Breast epithelium (tissue), 4 donors: ENCODE measurements at places on chromosomes 7 and 10. TPM values are rescaled to one million over a fixed set of nuclear protein-coding genes. Genes with fewer than 3 reads are reported as not detected.

- no peak for DNase-seq
- H3K36me3 ChIP-seq = no peaks in the 10 kb centered on the region
- H3K4me3 ChIP-seq = no peak overlapping the region
- no peak overlapping the region for H3K27ac ChIP-seq
These were observed 117.4 kb downstream of the CABCOCO1 start for GRCh38 chr10:61779950-61780659.

GRCh38 chr7:106504645-106505044 lies 156.3 kb downstream of the CCDC71L start:
- H3K4me1 ChIP-seq = no peaks in the 10 kb centered on the region
- H3K27ac ChIP-seq = no peak overlapping the region

GRCh38 chr10:97393034-97393573 lies 8.0 kb downstream of the RRP12 start:
- no peaks in the 10 kb centered on the region for H3K27me3 ChIP-seq
- H3K4me3 ChIP-seq = no peak overlapping the region
- DNase-seq = no peak
- H3K36me3 ChIP-seq = no peaks in the 10 kb centered on the region
- no peak overlapping the region for H3K27ac ChIP-seq
- no peaks in the 10 kb centered on the region for H3K4me1 ChIP-seq

- H3K27ac ChIP-seq = no peak overlapping the region
- no peak for DNase-seq
- no peak overlapping the region for H3K4me3 ChIP-seq
- H3K36me3 ChIP-seq = no peaks in the 10 kb centered on the region
- no peaks in the 10 kb centered on the region for H3K27me3 ChIP-seq
These were observed 64.8 kb downstream of the ABLIM1 start for GRCh38 chr10:114593240-114593792.

DNA sequence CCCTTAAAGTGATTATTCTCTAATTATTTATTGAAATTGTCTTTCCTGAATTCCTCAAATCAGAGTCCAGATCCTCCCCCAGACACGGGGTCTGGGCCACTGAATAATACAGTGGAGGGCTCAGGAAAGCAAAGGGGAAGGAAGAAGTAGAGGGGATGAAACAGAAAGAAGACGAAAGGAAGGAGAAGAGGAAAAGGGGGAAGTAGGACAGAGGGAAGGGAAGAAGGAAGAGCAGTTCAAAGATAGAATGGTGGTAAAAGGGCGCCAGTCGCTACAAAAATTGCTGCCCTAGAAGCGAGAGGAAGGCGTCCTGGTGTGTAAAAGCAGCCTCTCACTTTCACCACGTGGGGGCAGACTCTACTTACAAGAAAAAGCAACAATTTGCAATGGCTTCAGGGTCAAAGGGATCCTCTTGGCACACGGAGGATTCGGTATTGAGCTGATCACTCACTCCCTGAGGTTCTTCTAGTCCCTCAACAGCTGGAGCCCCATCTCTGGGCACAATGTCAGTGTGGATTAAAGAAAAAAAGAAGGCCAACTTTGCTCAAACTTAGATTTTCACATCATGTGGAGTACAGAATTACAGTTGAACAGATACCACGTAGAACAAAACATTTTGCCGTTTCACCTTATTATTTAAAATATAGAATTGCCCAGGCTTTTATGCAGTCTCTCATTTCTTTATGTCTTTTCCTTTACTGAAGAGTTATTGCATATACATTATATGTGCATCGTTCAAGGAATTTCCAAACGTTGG lies 31.4 kb upstream of the NPVF start:
- H3K4me3 ChIP-seq = no peak overlapping the region
- no peak overlapping the region for H3K27ac ChIP-seq

DNA sequence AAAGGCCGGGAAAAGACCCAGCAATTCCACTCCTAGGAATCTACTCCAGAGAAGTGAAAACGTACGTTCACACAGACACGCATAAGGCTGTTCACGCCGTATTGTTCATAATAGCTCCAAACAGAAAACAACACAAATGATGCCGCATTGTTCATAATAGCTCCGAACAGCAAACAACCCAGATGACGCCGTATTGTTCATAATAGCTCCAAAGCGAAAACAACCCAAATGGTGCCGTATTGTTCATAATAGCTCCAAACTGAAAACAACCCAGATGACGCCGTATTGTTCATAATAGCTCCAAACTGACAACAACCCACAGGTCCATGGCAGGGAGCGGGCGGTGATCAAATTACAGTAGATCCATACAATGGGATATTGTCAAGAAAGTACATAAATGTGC lies 85.2 kb upstream of the DNAAF5 start:
- DNase-seq = no peak
- no peak overlapping the region for H3K27ac ChIP-seq
- H3K36me3 ChIP-seq = no peaks in the 10 kb centered on the region
- no peaks in the 10 kb centered on the region for H3K4me1 ChIP-seq
- H3K4me3 ChIP-seq = no peak overlapping the region
- H3K27me3 ChIP-seq = no peaks in the 10 kb centered on the region

DNA sequence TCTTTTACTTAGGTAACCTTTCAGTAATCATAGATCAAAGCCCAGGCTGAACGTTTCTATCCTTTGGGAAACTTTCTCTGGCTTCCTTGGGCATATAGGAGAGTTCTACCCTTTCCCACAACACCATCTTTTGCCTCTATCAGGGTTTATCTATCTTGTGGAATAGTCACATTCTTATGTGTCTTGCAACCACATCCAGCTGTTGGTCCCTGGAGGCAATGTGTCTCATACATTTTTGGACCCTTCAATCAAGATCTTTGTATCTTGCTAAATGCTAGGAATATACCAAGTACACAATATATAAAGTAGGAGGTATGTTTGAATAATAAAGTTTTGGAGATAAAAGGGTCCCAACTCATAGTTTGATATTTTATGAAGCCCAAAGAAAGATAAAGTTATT lies 121.7 kb downstream of the RNLS start:
- H3K4me1 ChIP-seq = no peaks in the 10 kb centered on the region
- no peak for DNase-seq
- H3K27ac ChIP-seq = no peak overlapping the region
- no peaks in the 10 kb centered on the region for H3K27me3 ChIP-seq
- H3K36me3 ChIP-seq = no peaks in the 10 kb centered on the region
- no peak overlapping the region for H3K4me3 ChIP-seq

The CCNJ gene
- total RNA-seq = 7.2 TPM

- no peak overlapping the region for H3K27ac ChIP-seq
- no peak for DNase-seq
- H3K4me1 ChIP-seq = no peaks in the 10 kb centered on the region
- H3K4me3 ChIP-seq = no peak overlapping the region
- H3K27me3 ChIP-seq = no peaks in the 10 kb centered on the region
- H3K36me3 ChIP-seq = no peaks in the 10 kb centered on the region
These were observed 23.0 kb downstream of the ASB15 start for GRCh38 chr7:123624527-123625183.

- no peak for DNase-seq
- no peak overlapping the region for H3K4me3 ChIP-seq
- H3K27me3 ChIP-seq = no peaks in the 10 kb centered on the region
- no peaks in the 10 kb centered on the region for H3K4me1 ChIP-seq
These were observed 1163.4 kb upstream of the AUTS2 start for GRCh38 chr7:68434857-68435256.

- no peak for DNase-seq
- no peaks in the 10 kb centered on the region for H3K27me3 ChIP-seq
- no peaks in the 10 kb centered on the region for H3K36me3 ChIP-seq
- no peak overlapping the region for H3K4me3 ChIP-seq
- no peak overlapping the region for H3K27ac ChIP-seq
These were observed 169.2 kb downstream of the PRKAG2 start for GRCh38 chr7:151707757-151708156.

- no peak overlapping the region for H3K27ac ChIP-seq
- no peaks in the 10 kb centered on the region for H3K27me3 ChIP-seq
- no peaks in the 10 kb centered on the region for H3K36me3 ChIP-seq
- no peak for DNase-seq
- no peaks in the 10 kb centered on the region for H3K4me1 ChIP-seq
These were observed 55.8 kb upstream of the ITGA8 start for GRCh38 chr10:15775513-15775912.

DNA sequence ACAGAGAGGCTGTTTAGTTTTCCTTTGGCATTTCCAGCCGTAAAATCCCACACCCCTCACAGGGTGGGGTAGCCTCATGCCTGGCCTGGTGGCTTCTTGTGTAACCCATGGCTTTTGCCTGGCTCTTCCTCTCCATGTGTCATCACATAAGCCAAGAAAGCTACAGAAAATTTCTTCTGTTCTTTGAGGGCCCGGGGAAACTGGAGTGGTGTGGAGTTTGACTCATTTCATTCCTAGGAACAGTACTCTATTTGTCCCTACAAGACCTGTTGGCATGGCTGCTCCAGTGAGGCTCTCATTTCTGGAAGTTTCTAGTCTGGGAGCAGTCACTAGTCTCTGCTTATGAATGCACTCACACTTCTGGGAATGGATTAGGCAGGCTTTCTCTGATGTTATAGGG lies 523.9 kb downstream of the SUGCT start:
- H3K27ac ChIP-seq = no peak overlapping the region
- no peaks in the 10 kb centered on the region for H3K27me3 ChIP-seq
- no peaks in the 10 kb centered on the region for H3K36me3 ChIP-seq
- no peak overlapping the region for H3K4me3 ChIP-seq
